ENCODE measurements at places on chromosomes 4 and X. TPM values are rescaled to one million over a fixed set of nuclear protein-coding genes. Genes with fewer than 3 reads are reported as not detected.

GRCh38 chr4:79225360-79225759 lies 100.5 kb downstream of the NAA11 start:
- no peak for DNase-seq
- H3K27ac ChIP-seq, result no peak overlapping the region
- no peaks in the 10 kb centered on the region for H3K36me3 ChIP-seq
- no peak overlapping the region for H3K4me3 ChIP-seq
- no peaks in the 10 kb centered on the region for H3K4me1 ChIP-seq

- H3K27me3 ChIP-seq, result no peaks in the 10 kb centered on the region
- H3K4me1 ChIP-seq, result no peaks in the 10 kb centered on the region
Measured at GRCh38 chrX:26915064-26915463, 548.1 kb downstream of the PPP4R3C start.

GRCh38 chr4:153571006-153571545 lies 104.9 kb downstream of the TMEM131L start:
- H3K4me1 ChIP-seq, result peaks cover 5% of the 10 kb centered on the region
- no peak overlapping the region for H3K4me3 ChIP-seq
- no peak overlapping the region for H3K27ac ChIP-seq
- no peaks in the 10 kb centered on the region for H3K27me3 ChIP-seq

Gene VCX
- not detected for total RNA-seq

- H3K4me1 ChIP-seq, result no peaks in the 10 kb centered on the region
- no peak for DNase-seq
- no peaks in the 10 kb centered on the region for H3K36me3 ChIP-seq
- no peak overlapping the region for H3K4me3 ChIP-seq
- H3K27ac ChIP-seq, result no peak overlapping the region
- H3K27me3 ChIP-seq, result no peaks in the 10 kb centered on the region
Measured at GRCh38 chrX:150879855-150880807, 18.3 kb downstream of the CD99L2 start.

DNA sequence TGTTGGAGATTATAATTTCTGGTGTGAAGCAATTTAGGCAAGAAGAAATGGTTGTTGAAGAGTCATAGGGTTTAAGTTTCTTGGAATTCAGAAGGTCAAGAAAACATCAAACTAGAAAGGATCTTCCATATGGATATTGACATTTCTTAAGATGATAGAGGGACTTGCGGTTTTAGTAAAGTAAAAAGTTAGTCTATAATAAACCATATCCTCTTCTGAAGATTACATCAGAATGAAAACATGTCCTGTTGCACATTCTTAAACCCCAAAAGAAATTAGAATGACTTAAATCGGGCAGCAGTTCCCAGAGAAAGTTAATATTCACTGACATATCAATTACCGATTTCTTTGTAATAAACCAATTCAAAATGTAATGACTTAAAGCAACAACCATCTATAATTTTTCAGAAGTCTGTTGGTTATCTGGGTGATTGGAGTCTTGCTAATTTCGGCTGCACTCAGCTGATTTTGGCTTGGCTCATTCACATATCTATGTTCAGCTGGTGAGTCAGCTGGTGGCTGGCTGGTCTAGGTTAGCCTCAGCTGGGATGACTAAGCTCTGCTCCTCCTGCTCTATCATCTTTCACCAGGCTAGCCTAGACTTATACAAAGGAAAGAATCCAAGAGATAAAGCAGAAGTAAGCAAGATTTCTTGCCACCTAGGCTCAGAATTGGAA lies 24.4 kb upstream of the DYNLT3 start:
- H3K4me1 ChIP-seq, result peaks cover 6% of the 10 kb centered on the region
- no peaks in the 10 kb centered on the region for H3K27me3 ChIP-seq
- H3K4me3 ChIP-seq, result no peak overlapping the region

Gene SPANXB1
- not detected for total RNA-seq

DNA sequence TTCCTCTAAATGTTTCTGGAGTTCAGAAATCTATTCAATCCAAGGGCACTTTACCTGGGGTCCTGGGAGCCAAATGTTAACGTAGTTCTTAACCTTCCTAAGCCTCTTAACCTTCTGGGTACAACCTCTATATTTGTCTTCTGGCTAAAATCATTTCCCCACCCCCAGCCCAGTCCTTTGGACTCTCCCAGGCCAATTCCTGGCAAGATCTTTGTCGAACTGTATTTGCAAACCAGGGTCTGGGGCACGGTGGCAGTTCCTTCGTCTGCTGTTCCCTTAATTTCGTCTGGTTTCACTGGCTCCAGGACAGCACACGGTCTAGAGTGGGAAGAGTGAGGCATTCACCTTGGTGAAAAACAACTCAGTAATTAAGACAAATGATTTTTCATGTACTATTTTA lies 811 bp upstream of the SLC25A5 start:
- H3K36me3 ChIP-seq, result no peaks in the 10 kb centered on the region
- no peak for DNase-seq
- H3K4me3 ChIP-seq, result no peak overlapping the region
- H3K27ac ChIP-seq, result peak overlapping the region; percentile 57
- H3K27me3 ChIP-seq, result no peaks in the 10 kb centered on the region

Gene ASB9
- 0.15 TPM for total RNA-seq

- H3K4me3 ChIP-seq, result no peak overlapping the region
- H3K27ac ChIP-seq, result no peak overlapping the region
Measured at GRCh38 chrX:72663737-72664136, 50.4 kb downstream of the PHKA1 start.

DNA sequence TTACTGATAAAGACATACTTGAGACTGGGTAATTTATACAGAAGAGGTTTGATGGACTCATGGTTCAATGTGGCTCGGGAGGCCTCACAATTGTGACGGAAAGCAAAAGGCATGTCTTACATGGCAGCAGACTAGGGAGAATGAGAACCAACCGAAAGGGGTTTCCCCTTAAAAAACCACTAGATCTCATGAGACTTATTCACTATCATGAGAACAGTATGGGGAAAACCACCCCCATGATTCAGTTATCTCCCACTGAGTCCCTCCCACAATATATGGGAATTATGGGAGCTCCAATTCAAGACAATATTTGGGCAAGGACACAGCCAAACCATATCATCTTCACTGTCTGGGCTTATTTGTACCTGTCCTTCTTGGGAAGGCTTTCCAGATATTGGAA lies 22.8 kb upstream of the MUC7 start:
- DNase-seq, result no peak
- no peak overlapping the region for H3K4me3 ChIP-seq
- no peaks in the 10 kb centered on the region for H3K4me1 ChIP-seq
- no peaks in the 10 kb centered on the region for H3K36me3 ChIP-seq
- H3K27me3 ChIP-seq, result no peaks in the 10 kb centered on the region

DNA sequence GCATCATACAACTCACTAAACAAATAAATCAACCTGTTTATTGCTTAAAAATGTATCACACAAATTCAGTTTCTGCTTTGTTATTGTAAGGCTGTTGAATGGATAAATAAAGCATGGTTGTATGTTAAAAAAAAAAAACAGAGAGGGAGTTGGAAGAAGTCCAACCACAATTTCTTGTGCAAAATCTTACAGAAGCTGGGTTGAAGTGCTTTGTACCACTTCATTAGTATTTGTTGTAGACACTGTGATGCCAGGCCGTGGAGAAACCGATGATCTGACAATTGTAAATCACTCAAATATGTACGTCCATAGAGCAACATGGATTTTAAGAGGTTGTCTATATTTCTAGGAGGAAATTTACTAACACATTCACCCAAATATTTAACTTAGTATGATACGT lies 132.6 kb upstream of the MXRA5 start:
- no peaks in the 10 kb centered on the region for H3K4me1 ChIP-seq
- H3K4me3 ChIP-seq, result no peak overlapping the region
- H3K36me3 ChIP-seq, result no peaks in the 10 kb centered on the region

DNA sequence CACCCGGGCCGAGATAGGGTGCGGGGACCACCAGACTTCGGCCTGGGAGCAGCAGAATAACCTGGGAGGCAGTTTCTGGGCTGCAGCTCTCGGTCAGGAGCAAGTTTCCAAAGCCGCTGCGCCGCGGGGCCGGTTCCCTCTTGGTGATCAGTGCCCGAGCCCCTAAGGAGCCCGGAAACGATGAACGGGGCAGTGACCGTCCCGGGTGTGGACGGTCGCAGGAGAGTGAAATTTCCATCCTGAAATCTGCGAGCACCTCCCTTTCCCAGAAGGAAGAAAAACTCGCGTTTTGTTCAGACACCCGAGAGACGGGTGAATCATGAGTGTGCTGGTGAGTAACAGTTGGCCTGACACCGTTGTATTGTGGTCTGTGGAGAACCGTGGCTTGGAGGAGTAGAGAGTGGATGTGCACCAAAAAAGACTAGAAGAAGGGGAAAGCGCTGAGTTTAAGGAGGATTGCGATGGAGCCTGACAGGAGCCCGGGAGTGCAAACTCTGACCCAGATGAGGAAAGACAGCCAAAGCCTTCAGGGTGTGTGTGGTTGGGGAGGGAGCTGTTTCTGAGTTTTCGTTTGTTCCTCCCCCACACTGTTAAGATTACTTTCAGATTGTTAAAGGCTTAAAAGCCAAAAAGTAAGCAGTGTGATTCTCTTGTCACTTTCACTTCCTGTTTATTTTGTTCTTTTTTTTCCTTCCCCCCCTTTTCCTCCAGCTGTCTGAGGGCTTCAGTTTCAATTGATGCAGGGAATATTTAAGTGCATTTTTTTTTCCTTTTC lies 828 bp downstream of the MCUB start:
- H3K27ac ChIP-seq, result peak overlapping the region; percentile 97
- H3K4me1 ChIP-seq, result peaks cover 10% of the 10 kb centered on the region
- H3K4me3 ChIP-seq, result peak overlapping the region; percentile 89
- no peaks in the 10 kb centered on the region for H3K36me3 ChIP-seq

- no peak for DNase-seq
- H3K27ac ChIP-seq, result no peak overlapping the region
- no peaks in the 10 kb centered on the region for H3K27me3 ChIP-seq
- H3K4me1 ChIP-seq, result no peaks in the 10 kb centered on the region
- no peaks in the 10 kb centered on the region for H3K36me3 ChIP-seq
- no peak overlapping the region for H3K4me3 ChIP-seq
Measured at GRCh38 chr4:151882072-151882803, 121.4 kb upstream of the GATB start.

Gene MAGED4B
- total RNA-seq, result 0.13 TPM

DNA sequence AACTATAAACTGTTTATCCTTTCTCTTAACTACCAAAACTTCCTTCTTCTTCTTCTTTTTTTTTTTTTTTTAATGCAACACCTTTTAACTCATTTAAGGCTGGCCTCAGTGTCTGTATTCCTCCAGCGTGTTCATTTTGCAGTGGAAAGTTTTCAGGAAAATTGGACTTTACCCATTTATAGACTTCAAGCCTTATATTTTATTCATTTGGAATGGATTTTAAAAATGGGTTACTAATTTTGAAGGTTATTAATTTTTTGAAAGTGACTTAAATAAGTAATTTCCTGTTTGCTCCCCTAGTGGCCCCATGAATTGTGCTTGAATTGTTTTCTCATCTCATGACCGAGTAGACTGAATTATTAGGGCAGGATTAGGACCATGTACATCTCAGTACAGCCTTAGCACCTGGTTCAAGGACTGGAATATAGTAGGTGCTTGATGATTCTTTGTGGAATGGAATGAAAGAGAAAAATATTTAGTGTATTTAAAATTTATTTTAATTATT lies 282.7 kb downstream of the ANKRD50 start:
- no peaks in the 10 kb centered on the region for H3K36me3 ChIP-seq
- no peak overlapping the region for H3K27ac ChIP-seq
- no peak overlapping the region for H3K4me3 ChIP-seq
- H3K27me3 ChIP-seq, result no peaks in the 10 kb centered on the region
- no peak for DNase-seq
- H3K4me1 ChIP-seq, result no peaks in the 10 kb centered on the region

DNA sequence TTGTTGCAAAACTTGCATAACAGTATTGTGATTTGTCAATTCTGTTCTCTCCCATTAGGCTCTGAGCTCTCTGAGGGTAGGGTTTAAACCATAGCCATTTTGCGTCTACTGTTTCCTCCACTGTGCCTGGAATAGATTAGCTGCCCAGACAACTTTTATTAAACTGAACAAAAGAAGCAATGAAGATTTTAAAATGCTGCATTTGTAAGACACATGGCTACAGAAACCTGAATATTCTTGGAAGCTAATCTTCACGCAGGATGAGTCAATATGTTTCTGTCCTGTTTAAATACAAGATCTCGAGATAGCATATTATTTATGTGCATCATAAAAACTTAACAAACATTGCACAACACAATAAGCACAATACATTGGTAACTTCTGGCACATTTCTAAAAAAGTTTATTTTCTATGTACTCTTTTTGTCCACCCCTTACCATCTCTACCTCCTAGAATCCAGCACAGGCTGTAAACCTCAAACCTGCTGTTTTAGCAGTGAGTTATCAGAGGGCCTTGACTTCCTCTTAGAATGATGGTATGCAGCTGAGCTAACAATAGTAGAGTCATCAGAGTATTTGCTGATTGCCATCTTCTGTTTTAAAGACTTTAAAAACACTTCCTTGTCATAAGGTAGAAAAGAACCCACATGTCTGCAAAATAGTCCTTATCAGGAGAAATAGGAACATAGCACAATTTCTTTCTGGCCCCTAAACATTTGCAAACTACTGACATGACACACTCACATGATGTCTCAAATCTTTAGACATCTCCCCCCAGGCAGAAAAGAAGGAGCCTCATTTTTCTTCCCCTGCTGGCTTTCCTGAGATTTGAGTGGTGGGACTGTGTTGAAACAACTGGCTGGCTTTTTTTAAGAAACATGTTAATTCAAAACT lies 10.6 kb upstream of the CCNG2 start:
- peak overlapping the region; percentile 17 for H3K27ac ChIP-seq
- H3K4me1 ChIP-seq, result no peaks in the 10 kb centered on the region

- no peaks in the 10 kb centered on the region for H3K36me3 ChIP-seq
- DNase-seq, result no peak
- no peaks in the 10 kb centered on the region for H3K4me1 ChIP-seq
- no peaks in the 10 kb centered on the region for H3K27me3 ChIP-seq
- peak within 1 kb of the TSS; percentile 56 for H3K4me3 ChIP-seq
- peak within 1 kb of the TSS; percentile 58 for H3K27ac ChIP-seq
Measured at GRCh38 chrX:84187533-84188319, at the start of gene RPS6KA6. Gene RPS6KA6 (minus strand): TSS chrX:84188199. CDS start chrX:84187899, 300 bp downstream.

Gene DCX
- total RNA-seq, result 0.04 TPM

Gene ABCG2
- 0.76 TPM for total RNA-seq
